Activated CD8-positive, alpha-beta T cell treated with anti-CD3 and anti-CD28 coated beads, Interleukin-2, amount 10 ng/mL, durations not matched to agents 7 days and 5 days (primary cell): ENCODE measurements at places on chromosomes 3 and 15. TPM values are rescaled to one million over a fixed set of nuclear protein-coding genes. Genes with fewer than 3 reads are reported as not detected.

DNA sequence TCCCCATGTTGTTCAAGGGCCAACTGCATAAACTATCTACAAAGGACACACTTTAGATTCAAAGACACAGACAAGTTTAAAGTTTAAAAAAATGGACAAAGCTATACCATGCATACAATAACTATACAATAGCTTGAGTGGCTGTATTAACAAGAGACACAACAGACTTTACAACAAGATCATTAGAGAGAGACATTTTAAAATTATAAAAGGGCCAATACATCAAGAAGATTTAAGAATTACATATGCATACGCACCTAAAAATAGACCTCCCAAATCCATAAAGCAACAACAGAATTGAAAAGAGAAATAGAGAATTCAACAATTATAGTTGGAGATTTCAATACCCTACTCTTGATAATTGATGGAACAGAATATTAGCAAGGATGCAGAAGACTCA lies 79.4 kb downstream of the XXYLT1 start:
- H3K4me3 ChIP-seq = no peak overlapping the region
- no peak overlapping the region for H3K27ac ChIP-seq
- peaks cover 10% of the 10 kb centered on the region for H3K36me3 ChIP-seq
- no peaks in the 10 kb centered on the region for H3K27me3 ChIP-seq
- peaks cover 14% of the 10 kb centered on the region for H3K4me1 ChIP-seq

- H3K4me3 ChIP-seq = peak overlapping the region; percentile 59
- peak; percentile 76 for DNase-seq
- H3K4me1 ChIP-seq = peaks cover 98% of the 10 kb centered on the region
- no peaks in the 10 kb centered on the region for H3K27me3 ChIP-seq
- H3K27ac ChIP-seq = peak overlapping the region; percentile 93
These were observed 38.2 kb downstream of the TGFBR2 start for GRCh38 chr3:30644615-30645014.

DNA sequence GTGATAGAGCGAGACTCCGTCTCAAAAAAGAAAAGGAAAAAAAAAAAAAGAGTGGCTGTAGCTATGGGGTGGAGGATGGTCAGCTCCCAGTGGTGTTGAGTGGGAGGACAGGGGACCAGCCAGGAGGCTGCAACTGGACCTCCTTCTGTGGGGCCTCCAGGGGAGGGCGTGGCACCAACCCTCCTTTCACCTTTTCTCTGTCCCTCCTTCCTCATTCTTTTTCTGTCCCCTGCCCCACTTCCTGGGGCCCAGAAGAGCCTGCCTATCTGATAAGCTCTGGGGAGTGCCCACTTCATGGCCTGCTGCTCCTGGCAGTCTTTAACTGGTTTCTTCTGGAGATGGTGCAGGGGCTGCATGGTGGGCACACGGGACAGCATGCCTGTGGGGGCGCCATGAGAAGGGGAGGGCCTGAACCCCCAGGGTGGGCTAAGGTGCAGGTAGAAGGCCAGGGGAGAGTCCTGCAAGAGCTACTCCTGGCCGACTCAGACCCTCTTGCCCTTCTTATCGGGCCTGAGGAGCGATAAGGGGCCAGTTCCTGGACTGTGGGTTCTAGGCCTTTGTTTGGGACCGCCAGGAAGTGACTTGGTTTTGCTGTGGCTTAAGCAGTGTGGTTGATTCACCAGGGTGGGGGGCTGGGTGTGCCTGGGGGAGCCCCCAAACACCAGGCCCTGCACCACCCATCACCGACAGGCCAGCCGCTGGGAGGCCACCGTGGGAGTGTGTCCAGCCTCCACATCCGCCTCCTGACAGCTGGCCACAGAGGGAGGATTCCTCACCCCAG lies 49.4 kb upstream of the FLNB start:
- DNase-seq = no peak
- H3K27me3 ChIP-seq = no peaks in the 10 kb centered on the region
- no peak overlapping the region for H3K27ac ChIP-seq
- no peaks in the 10 kb centered on the region for H3K36me3 ChIP-seq
- no peak overlapping the region for H3K4me3 ChIP-seq

GRCh38 chr15:81410318-81410753 lies 36.3 kb upstream of the TMC3 start:
- H3K27ac ChIP-seq = no peak overlapping the region
- peaks cover 16% of the 10 kb centered on the region for H3K27me3 ChIP-seq
- DNase-seq = peak; percentile 49
- H3K4me1 ChIP-seq = peaks cover 9% of the 10 kb centered on the region
- H3K4me3 ChIP-seq = no peak overlapping the region

GRCh38 chr3:45761831-45762230 lies 34.5 kb downstream of the SLC6A20 start:
- peaks cover 5% of the 10 kb centered on the region for H3K4me1 ChIP-seq
- no peak for DNase-seq
- no peak overlapping the region for H3K27ac ChIP-seq
- H3K27me3 ChIP-seq = peaks cover 10% of the 10 kb centered on the region

DNA sequence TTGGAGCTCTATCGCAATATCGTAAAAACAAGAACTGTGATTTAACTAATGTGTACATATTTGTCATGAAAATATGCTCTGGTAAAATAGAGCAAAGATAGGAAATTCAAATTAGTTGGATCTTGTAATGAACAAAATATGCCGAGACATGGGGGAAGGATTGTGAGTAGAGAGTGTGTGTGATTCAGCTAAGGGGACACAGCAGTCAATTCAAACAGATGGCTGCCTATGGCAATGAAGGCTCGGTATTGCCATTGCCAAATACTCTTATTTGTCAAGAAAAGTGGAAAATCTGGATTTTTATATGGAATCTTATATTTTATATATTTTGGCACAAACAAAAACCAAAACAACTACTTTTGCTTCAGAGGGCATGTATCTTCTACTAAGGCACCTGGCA lies 227.3 kb upstream of the BCHE start:
- no peaks in the 10 kb centered on the region for H3K27me3 ChIP-seq
- H3K4me1 ChIP-seq = no peaks in the 10 kb centered on the region
- no peak overlapping the region for H3K4me3 ChIP-seq
- no peak for DNase-seq
- no peak overlapping the region for H3K27ac ChIP-seq

DNA sequence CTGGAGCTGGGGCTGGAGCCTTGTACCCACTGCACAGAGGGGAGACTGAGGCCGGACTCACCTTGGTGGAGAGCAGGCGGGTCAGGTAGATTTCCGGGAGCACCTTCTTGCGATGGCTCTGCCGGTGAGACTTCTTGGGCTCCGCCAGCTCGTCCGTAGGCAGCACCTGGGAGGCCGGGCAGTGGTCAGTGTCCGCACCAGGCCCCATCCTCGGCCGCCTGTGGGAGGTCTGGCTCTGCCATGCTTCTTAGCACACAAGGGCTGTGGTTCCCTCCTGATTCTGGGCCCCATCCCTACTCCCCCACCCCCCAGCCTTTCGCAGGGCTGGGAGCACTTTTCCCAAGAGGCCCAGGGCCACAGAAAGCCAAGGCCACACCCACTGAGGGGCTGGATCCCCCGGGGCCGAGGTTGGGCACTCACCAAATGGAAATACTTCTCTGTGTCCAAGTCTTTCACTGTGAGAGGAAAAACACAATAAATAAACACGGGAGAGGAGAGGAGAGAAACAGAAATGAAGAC lies 17.4 kb downstream of the H1-8 start:
- H3K36me3 ChIP-seq = no peaks in the 10 kb centered on the region
- H3K27ac ChIP-seq = no peak overlapping the region
- H3K27me3 ChIP-seq = peaks cover 2% of the 10 kb centered on the region
- DNase-seq = no peak
- no peak overlapping the region for H3K4me3 ChIP-seq
- H3K4me1 ChIP-seq = peaks cover 11% of the 10 kb centered on the region

Gene C3orf70
- 0.13 TPM for total RNA-seq

Gene SLC35G2
- not detected for total RNA-seq

Gene ALDH1A2
- not detected for total RNA-seq
